A549 treated with AZD2906 at 1 μM for 4 hours (cell line): ENCODE measurements at places on chromosomes 13 and 19. TPM values are rescaled to one million over a fixed set of nuclear protein-coding genes. Genes with fewer than 3 reads are reported as not detected.

The SCEL gene
- 0.85 to 1.3 TPM (median 1.1 TPM) in 5 replicates for total RNA-seq

The YJU2 gene
- total RNA-seq: 18.3 to 21.8 TPM (median 20.1 TPM) in 5 replicates

The LGALS7B gene
- 0.39 to 0.75 TPM (median 0.51 TPM) in 4 of 5 replicates, not detected in the other for total RNA-seq

The FSD1 gene
- total RNA-seq: 8.0 to 9.1 TPM (median 8.3 TPM) in 5 replicates

The ELSPBP1 gene
- total RNA-seq: not detected in 5 replicates

The EGLN2 gene
- 82.4 to 100 TPM (median 99.5 TPM) in 5 replicates for total RNA-seq
